NCI-H1105 treated with DMSO at 0.1 percent for 48 hours (cell line): ENCODE measurements at places on chromosomes 7 and 10.

DNA sequence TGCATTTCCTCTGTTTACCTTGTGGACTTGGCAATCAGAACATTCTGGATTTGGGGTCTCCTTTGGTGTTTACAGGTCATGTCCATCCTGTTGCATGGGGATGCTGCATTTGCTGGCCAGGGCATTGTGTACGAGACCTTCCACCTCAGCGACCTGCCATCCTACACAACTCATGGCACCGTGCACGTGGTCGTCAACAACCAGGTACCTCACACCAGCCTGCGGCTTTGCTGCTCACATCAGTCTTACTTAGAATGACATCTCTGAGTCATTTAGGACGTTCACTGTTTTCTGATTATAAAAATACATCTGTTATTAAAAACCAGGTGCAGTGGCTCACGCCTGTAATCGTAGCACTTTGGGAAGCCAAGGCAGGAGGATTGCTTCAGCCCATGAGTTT lies 67.0 kb upstream of the ZMIZ2 start:
- no peak for DNase-seq

- no peak for DNase-seq
These were observed 10.9 kb downstream of the TECPR1 start for GRCh38 chr7:98240961-98241673.

DNA sequence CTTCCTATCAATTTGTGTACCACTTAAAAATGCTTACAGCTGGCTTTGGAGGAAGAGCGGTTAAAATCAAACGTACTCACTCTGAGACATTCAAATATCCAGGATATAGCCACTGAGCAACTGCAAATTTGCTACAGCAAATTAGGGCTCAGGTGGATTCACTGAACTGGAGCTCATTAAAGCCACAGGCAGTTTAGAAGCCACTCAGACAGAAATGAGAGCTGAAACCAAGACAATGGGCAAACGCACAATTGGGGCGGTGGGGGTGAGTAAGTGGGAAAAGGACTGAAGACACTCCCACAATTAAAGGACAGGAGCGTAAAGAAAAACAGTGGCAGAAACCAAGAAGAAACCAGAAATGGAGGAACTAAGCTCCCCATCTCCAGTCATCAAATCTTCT lies 20.5 kb downstream of the MPP7 start:
- no peak for DNase-seq

DNA sequence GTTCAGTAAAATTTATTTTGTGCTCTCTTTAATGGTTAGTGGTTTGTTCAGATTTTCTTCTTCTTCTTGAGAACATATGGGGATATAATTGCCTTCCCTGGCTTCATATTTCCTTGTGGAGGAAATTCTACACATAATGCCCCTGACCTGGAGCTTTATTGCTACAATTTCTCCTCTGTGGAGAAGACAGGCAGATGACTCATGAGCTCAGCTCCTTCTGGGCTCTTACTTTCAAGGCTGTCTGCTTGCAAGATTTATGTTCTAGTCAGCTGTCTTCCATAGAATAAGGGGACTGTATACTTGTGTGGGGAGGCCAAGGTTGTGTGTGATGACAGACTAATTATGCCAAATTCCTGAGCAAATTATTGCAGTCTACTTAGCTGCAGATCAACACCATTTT lies 1.6 kb downstream of the LRRD1 start:
- DNase-seq: no peak

- no peak for DNase-seq
These were observed 40.1 kb downstream of the POLR3A start for GRCh38 chr10:77989081-77989724.

GRCh38 chr7:33101906-33102305 lies 7.3 kb downstream of the RP9 start:
- DNase-seq: no peak

GRCh38 chr10:9285690-9286089 lies 1231.2 kb downstream of the GATA3 start:
- DNase-seq: no peak

DNA sequence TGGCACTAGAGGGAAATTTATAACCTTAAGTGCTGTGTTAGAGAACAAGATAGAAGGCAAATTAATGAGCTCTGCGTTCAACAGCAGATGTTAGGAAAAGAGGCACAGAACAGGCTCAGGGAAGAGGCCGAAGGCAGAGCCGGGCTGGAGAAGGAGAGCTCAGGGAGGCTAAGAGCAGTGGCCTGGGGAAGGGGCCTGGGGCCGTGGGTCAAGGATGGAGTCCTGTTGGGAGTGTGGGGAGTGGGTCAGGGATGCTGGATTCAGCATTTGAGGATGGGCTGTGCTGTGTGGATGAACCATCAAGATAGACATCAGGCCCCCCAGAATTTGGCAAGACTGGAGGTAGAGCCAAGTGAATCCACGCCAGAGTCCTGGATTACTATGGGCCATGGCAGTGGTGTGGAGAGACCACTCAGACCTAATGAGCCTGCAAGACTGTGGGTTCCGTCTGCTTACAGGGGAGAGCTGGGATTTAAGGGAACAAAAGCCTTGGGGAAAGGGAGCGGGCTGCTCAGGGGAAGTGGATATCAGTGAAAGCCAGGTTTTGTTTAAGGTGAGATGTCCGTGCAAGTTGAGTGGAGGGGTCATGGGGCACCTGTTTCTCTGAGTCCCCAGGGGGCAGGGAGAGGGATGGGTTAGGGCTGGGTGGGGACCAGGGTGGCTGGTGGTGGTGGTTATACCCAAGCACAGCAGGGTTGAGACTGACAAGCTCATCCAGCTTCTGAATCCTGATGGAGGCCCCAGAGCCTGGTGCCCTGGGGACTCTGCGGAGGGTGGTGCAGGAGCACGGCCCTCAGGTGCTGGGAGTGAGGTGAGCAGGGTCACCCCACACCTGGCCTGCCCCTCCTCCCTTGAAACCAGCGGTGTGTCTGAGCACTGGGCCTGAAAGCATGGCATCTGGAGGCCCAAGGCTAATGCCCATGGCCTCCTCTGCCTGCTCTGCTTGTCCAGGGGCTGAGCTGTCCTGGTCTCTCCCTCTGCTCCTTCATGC lies 101.7 kb downstream of the BMS1 start:
- DNase-seq: no peak

DNA sequence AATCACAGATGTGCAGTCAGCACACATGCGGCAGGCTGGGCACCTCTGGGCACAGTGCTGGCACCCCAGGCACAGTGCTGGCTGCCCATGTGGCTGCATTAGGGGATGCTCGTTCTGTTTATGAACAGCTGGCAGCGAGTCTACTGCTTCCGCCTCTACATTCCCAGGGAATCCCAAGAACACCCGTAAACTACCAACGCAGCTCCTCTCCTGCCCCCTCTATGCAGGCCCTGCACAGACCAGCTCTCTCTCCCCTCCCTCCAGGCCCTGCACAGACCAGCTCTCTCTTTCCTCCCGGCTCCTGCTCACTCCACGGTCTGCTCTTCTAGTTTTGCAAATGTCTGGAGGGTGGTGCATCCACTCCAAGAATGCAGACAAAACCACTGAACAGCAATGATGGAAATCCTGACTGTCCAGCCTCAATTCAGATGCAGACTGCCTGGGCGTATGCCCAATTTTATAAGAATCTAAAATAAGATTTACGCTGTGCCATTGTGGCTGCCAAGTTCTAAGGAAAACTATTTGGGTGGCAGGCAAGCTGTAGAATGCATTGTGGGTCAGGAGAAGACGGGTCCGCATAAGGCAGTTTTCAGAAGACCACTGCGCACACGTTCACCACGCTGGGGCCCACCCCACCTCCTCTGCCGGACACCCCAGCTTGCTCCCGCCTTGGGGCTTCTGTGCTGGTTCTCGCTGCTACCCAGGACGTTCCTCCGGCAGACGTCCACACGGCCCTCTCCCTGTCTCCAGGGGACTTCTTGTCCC lies 234.6 kb downstream of the ZMYND11 start:
- DNase-seq: no peak

GRCh38 chr10:71481746-71482410 lies 85.2 kb downstream of the CDH23 start:
- DNase-seq: no peak

DNA sequence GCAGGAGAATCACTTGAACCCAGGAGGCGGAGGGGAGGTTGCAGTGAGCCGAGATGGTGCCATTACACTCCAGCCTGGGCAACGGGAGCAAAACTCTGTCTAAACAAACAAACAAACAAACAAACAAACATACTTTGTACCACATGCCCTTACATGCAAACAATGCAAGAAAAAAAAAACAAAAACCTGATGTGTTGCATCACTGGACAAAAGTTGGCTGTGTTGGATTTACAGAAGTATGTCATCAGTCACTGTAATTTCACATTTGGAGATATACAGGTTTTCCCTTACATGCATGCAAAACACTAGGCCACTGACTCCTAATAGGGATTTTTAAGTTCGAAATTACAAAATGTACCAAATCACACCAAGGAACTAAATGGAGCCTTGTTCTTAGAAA lies 138.5 kb downstream of the SRPK2 start:
- DNase-seq: no peak

GRCh38 chr7:127792528-127793342 lies 140.7 kb downstream of the SND1 start:
- peak; percentile 6 for DNase-seq

DNA sequence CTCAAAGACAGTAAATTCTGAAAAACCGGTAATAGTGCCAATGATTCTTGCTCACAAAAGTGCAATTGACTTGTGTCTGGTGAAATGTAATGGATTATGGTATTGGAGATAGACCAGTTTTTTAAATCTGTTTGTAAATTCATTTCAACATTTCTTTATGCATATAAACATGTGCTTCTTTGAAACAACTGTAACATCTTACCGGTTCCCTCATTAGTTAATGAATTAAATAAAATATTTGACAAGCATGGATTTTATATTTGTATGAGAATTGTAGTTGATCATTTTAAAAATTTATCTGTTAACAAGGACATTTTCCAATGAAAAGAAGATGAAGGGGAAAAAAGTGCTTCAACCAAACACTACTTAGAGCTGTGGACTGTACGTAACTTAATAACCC lies 21.0 kb upstream of the APBB1IP start:
- no peak for DNase-seq

DNA sequence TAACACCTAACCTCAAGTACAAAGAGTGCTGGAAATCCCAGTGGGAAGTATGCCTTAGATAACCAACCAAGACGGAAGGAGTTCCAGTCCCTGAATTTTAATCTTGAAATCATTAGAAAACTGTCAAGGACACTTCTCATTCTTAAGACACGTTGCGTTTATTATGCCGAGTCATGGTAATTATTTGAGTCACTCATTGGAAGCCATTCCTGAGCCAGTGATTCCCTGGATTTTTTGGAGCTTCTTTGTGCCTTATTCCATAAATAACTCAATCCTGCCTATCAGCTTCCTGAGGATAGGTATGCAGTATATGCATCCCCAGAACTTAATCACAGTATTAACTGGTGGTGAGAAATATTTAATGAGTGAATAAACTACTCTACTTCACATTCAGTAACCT lies 77.4 kb downstream of the PPP1R17 start:
- DNase-seq: no peak
